ENCODE measurements at places on chromosomes 12 and 14.

DNA sequence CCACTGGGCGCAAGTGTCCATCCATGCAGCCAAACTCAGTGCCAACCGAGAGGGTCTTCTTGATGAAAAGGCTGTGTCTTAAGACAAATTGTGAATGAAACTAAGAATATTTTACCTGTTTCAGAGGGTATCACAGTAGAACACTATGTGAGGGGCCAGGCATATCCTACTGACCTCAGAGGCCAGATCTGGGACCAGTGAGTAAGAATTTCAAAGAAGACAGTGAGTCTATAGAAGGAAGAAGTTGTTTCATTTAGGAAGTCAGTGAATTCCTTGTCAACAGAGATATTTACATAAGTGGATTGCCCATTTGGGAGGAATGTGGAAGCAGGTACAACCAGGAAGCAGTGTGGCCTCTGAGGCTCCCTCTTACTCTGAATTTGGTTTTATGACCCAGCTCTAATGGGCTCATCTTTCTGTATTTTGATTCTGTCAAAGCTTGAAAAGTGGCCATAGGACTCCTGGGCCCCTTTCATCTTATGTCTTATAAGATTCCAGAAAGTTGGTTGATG is 137.4 kb downstream of the ZNF664 start:
- no peak for DNase-seq

DNA sequence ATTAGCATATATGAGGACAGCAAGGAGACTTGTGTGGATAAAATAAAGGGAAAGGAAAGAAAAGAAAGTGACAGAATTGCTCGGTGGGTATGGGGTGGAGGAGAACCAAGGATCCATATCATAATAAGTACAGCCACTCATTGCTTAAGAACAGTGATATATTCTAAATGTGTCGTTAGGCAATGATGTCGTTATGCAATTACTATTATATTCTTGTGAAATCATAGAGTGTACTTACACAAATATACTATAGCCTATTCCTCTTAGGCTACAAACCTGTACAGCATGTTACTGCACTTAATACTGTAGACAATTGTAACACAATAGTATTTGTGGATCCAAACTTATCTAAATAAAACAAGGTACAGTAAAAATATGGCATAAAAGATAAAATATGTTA is 271.1 kb downstream of the CCER1 start:
- DNase-seq = no peak

GRCh38 chr14:76948976-76949375 is 79.5 kb downstream of the IRF2BPL start:
- no peak for DNase-seq

DNA sequence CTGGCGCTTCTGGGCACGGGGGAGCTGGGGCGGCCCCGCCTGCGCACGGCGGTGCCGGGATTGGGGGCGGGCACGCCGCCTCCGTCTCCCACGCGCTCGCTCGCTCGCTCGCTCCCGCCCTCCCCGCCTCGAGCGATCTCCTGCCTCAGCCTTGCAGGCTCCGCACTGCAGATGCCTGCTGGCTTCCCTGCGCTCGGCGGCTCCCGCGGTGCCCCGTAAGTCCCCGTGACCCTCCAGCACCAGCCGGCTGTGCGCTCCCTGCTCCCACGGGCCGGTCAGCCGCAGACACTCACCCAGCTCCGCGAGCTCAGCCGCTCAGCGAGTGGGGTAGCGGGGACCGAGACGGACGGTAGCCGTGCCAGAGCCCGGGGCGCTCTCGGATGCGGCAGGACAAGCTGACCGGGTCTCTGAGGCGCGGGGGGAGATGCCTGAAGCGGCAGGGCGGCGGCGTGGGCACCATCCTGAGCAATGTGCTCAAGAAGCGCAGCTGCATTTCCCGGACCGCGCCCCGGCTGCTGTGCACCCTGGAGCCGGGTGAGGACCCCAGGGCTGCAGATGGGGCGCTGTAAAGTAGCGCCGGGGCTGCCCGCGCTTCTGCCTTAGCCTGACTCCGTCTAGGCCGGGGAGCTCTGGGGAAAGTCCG is at the start of gene TBC1D30:
TBC1D30 (plus strand) TSS at position 148 of the 643 bp plus-strand sequence; CDS start at position 381, 233 bp downstream.
- DNase-seq = no peak

DNA sequence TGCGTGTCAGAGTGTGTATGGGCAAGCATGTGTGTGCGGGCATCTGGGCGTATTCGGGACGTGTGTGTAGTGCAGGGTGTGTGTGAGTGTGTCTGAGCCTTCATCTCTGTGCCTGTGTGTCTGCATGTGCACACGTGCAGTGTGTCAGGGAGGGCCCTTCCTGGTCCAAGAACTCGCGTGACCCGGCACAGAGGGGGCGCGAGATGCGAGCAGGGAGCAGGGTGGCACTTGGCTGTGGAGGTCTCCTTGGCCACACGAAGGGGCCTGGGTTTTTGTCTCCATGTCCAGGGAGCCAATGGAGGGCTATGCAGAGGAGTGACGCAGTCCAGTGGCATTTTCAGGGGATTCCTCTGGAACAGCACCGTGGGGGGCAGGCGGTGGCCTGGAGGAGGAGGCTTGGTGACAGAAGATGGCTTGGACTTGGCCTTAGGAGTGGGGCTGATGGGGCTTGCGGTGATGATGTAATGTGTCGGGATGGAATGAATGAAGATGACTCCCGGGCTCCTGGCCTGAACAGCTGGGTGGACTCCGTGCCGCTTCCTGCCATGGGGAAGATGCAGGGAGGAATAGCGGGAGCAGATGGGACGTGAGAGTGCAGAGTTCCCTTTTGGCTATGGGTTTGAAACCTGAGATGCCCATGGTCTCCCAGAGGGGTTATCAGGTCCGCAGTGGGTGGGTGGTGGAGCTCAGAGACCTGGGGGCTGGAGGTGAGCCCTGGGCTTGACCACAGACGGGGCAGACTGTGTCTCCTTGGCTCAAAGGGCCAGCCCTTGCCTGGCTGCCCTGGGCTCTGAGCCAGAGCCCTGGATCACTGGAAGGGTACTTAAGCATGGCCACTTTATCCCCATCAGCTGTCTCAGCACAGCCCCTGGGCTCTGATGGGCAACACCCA is 208.3 kb downstream of the PHETA1 start:
- no peak for DNase-seq

GRCh38 chr14:78970677-78971076 is 800.5 kb downstream of the NRXN3 start:
- DNase-seq = no peak

- DNase-seq = no peak
These were observed 618.6 kb downstream of the AACS start for GRCh38 chr12:125683748-125684381.

DNA sequence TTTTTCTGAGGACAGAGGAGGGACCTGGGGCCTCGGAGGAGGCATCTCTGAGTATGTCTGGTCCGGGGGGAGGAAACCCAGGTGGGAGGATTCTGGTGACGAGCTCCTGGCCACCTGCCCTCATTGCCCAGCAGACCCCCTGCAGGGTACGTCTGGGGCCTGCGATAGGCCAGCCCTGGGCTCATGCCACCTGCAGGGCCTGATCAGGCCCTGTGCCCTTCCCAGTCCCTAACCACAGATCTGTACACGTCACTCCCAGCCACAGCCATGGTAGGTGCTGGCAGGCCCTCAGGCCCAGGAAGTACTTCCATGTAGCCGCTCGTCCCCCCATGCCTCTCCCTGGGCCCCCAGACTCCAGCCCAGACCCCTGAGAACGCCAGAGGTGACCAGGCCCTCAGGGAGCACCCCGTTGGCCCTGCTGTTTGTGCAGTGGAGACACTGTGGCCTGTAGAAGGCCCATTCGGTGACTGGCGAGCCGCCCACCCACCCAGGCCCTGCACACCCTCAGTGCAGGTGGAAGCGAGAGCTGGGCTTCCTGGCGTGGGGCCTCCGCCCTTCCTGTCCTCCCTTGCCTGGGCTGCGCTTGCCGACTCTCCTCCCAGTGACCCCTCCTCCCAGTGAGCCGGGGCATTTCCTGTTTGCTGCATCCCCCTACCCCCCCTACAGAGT is 5.7 kb downstream of the INF2 start:
- no peak for DNase-seq

DNA sequence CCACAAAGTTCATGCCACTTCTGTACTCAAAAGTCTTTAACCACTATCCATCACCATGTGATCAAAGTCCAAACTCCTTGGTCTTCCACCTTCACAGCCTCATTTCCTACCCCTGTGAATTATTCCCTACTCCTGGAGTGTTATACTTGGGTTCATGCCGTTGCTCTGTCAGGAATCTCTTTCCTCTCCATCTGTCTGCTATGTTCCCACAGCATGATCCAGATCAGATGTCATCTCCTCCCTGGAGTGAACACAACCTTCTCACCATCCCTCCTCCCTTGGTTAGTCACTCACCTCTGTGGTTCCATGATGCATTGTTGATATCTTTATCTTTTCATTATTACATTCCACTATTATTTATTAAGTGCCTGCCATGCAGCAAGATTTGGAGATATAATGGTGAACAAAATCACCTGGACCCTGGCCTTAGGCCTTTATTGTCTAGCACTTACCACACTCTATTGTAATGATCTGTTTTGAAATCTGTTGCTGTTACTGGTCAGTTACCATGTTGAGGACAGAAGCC is 22.4 kb downstream of the LACRT start:
- DNase-seq = no peak

DNA sequence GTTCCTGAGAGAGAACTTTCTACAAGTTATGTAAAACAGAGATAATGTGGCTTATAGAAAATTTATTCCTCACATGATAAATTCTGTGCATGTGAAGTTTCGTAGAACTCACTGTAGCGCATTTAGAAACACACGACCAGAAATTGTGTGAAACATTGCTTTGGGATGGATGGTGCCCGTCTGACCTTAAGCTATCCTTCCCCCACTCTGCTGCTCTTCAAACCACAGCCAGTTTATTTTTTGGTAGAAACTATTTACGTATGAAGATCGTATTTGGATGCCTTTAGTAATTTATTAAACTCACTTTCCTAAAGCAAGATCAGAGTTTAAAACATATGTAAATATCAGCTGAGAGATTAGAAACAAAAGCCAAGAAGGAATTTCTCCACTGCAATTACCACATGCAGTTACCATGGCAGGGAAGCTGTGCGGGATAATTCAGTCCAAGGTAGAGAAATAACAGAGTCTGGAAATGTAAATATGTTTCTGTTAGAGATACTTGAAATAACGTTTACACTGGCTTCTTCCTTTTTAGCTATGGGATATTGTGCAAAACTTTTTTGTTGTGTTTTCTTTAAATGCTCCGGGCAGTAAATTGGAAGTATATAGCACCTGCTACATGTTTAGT is 382.7 kb downstream of the RGS6 start:
- no peak for DNase-seq

- no peak for DNase-seq
These were observed 67.2 kb downstream of the WDR20 start for GRCh38 chr14:102206918-102207317.

DNA sequence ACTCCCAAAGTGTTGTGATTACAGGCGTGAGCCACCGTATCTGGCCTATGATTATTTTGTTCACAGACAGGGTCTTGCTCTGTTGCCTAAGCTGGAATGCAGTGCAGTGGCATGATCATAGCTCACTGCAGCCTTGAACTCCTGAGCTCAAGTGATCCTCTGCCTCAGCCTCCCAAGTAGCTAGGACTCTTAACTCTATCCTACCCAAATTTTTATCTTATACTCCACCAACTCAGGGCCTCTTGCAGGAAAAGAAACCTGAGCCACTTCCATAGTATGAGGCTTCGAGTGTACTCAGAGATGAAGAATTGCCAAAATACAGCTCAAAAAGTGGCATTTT is 828 bp downstream of the MMAB start:
- DNase-seq = no peak

DNA sequence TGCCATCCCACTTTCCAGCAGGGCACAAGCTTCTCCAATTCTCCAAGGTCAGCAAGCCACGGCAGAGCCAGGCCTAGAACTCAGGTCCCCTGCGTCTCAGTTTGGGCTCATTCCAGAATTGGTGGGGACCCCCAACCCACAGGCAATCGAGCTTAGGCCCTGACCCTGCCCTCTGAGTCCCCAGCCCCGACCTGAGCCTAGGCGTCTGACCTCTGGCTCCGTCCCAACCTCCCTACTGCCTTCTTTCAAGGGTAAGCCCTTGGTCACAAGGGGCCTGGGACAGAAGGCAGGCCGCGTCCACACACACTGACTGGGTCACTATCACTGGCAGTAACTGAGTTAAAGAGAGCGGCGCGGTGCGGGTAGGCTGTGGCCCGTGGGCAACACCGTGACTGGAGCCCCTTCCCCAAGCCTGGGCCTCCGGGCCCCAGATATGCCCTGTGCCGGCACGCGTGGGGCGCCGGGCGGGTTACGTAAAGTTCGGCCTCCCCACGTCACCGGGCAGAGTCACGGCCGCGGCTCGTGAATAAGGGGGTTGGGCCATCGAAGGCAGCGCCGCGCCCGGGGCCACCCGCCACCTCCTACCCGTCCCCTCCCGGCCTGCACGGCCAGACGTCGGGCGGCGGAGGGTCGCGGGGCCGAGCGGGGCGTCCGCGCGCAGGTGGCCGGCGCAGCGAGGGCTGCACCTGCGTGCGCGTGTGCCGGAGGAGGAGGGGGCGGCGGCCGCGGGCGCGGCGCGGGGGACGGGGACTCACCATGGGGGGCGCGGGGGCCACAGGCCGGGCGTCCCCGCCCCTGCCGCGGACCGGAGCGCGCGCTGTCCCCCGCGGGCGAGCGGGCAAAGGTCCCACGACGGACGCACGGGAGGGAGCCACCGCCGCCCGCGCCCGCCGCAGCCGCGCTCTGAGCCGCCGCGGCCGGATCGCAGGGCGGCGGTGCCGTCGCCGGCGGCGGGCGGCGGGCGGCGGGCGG is 516 bp downstream of the ANKRD9 start:
- DNase-seq = no peak

DNA sequence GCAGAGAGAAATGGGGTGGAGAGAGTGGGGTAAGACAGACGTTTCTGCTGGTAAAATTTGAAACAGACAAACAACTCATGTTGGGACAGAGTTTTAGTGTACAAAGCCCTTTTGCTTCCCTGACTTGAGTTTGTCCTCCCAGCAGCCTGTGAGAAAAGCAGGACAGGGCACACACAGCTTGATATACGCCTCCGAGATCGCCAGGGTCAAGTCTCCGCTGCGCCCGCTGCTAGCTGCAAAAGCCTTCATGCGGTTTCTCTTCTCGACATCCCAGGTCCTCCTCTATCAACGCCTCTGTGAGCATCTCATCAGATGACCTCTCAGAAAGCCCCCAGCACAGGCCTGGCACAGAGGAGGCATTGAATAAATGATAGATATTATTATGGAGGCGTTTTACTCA is 9.4 kb upstream of the BCL11B start:
- no peak for DNase-seq

DNA sequence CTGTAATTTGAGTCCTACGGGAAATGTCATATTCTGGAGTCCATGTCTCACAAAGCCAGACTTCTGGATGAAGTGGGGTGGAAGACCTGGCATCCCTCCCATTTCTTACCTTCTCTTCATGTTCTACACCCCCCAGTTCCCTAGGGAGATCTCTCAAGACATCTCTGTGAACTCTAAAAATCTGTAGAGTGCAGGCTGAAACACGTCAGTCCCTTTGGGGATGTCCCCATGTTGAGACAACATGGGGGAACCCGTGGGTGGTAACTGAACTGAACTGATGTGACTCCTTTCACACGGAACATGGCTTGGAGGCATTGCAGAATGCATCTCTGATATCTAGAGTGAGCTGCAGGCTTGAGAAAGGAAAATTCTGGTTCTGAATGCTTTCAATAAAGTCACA is 15.2 kb downstream of the SERPINA12 start:
- no peak for DNase-seq
